COR-L47 (cell line): ENCODE measurements at places on chromosomes 4 and X.

DNA sequence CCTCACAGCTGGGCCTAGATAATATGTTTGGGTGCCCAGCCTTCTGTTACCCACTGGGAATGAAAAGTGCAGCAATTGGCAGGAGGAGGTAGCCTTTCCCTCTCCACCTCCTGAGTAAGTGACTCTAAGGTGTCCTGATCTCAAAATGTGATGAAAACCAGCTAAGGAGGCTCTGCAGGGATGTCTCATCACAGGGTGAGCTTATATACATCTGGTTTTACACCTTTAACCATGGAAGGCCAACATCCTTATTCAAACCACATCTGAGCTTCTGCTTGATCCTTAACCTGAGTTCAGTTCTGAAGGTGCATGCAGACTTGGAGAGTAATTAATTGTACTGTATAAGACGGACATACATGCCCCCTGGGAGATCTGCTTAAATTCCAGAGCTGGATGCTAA is 53.7 kb downstream of the HOPX start:
- DNase-seq, result no peak

DNA sequence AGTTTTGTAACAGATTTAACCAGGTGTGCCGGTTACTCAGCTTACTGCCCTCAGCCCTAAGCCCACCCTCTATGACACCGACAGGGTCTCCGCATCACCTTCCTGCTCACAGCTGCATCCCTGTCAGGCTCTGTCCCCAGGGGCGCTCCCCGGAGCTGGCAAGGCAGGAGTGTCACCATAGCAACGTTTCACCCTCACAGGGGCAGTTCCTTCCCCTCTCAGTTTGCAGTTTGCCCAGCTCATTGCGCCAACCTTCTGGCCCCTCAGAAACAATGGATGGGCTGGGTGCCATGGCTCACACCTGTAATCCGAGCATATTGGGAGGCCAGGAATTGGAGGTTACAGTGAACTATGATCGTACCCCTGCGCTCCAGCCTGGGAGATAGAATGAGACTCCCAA is 42.6 kb downstream of the RGS12 start:
- peak; percentile 91 for DNase-seq

GRCh38 chr4:123941306-123941705 is 544.7 kb downstream of the SPRY1 start:
- no peak for DNase-seq

DNA sequence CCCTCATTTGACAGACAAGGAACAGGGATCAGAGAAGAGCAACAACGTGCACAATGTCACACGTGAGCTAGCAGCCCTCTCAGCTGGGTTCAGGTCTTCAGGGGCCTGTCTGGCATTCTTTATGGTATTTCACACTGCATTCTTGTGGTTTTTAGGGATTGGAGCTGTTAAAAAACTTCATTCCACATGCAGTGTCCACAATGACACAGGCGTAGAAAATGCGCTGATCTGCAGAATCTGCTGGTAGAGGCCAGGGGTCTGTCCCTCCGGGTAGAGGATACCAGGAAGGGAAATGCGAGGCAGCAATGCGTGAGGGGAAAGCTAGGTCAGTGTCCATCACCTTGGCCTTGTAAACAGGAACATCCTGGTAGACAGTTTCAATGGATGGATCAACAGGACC is 36.6 kb downstream of the MAP7D3 start:
- DNase-seq, result no peak

DNA sequence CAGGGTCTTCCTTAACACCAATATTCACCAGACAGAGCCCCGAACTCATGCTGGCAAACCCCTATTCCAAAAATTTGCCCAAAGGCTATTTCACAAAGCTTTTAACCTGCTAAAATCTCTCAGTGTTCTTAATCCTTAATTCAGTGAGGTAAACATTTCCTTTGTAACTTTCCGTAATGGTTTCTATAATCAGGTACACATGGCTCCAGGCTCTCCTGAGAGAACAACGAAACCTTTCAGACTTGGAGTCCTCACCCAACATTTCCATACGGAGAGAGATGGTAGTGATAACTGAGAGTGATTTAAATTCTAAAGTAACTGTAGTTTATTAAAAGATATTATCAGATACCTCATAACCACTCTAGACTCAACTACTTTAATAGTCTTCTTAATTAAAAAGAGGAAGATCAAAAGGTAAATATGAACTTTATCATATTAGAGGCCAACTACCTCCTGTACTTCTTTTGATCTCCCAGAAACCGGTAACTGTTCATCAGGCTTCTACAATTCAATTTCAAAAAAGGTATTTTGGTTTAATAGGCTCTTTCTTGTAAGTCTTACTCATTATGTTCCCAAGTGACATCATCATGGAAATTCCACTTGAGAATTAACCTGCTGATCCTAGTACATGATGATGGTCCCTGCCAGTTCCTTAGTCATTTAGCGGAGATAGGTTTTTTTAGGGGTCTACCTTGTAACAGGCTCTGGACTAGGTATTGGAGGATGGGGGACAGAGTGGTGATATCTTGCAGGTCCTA is 91.4 kb upstream of the UCP1 start:
- no peak for DNase-seq

DNA sequence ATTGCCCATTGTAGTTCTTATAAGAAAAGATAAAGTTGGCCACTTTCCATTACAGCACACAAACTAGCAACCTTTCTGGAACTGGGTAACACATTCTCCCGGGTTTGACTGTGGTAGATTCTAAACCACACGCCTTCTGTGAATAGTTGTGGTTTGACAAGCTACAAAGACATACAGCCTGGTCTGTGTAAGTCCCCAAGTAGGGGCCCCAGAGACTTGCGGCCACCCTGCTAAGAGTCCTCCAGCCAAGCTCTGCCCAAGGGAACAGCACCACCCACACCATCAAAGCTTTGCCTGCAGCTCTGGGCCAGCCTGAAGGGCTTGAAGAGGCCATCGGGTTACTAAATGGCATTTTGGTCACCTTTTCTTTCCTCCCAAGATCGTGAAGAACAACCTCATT is 203.4 kb downstream of the MAML3 start:
- no peak for DNase-seq

- DNase-seq, result no peak
Observed at GRCh38 chr4:88955580-88956380, 101.2 kb downstream of the FAM13A start.

DNA sequence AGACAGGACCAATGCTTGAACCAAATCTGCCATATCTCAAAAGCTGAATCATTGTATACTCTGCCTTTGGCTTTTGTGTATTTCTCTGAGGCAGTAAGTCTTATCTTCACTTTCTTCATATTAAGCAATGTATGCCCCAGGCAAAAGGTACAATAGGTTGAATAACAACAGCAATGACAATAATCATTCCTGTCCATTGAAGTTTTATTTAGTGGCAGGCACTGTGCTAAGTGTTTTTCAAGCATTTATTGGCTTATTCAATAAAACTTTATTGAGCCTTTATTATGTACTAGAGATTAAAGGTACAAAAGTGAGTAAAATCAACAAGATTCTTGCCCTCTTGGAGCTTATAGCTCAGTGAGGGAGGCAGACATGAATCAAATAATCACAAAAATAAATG is 8.2 kb upstream of the CASK start:
- no peak for DNase-seq

DNA sequence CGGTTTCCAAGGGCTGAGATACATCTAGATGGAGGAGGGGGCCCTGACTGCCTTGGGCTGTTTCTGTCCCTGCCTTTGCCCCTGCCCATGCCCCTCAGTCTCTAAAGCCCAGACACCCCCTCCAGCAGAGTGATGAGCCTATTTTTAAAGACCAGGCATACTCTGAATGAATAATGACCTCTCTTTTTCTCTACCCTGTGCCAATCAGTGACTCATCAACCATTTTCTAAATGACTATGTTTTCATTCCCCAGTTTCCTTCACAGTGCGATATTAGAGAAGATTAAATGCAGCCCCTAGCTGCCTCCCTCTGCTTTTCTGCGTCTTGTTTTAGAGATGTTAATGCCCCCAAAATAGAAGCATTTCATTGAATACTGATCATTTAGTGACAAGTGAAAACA is 15.5 kb upstream of the NHS start:
- DNase-seq, result no peak

GRCh38 chr4:26632916-26633315 is 49.0 kb downstream of the TBC1D19 start:
- DNase-seq, result no peak

GRCh38 chrX:118355225-118355920 is 9.5 kb downstream of the WDR44 start:
- no peak for DNase-seq

GRCh38 chrX:40734971-40735324 is 394 bp downstream of the MED14 start:
- DNase-seq, result no peak

DNA sequence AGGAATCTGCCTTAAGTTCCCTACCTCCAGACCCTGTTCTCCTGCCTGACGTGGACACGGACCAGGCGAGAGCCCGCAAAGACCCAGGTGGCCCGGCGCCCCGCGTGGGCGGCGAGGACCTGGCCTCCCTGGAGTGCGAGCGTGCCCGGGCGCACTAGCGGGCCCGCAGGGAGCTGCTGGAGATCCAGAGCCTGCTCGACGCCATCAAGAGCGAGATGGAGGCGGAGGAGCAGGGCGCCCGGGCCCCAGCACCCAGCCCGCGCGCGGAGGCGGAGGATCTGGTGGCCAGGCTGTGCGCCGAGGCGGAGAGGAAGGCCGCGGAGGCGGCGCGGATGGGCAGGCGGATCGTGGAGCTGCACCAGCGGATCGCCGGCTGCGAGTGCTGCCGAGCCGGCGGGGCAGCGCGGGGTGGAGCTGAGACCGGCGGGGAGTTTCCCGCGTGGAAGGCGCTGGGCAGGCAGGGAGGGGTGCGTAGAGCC is 18.2 kb downstream of the MRFAP1 start:
- DNase-seq, result no peak

DNA sequence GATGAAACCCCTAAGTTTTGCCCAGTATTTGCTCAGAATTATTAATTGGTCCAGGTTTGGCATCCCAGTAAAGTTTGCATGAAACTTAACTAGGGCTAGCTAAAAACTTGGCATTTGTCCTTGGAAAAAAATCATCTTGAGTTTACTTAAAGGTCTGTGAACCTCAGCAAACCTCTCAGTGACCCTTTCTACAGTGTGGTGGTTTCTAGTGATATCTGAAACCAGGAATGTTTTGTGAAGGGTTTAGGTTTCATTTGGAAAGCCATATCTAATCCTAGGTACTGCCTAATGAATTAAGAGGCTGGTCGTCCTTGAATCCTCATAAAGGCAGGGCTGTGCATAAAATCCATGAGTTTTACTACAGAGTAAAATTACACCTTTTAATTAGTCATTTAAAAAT is 218.5 kb upstream of the ANKRD50 start:
- DNase-seq, result no peak

DNA sequence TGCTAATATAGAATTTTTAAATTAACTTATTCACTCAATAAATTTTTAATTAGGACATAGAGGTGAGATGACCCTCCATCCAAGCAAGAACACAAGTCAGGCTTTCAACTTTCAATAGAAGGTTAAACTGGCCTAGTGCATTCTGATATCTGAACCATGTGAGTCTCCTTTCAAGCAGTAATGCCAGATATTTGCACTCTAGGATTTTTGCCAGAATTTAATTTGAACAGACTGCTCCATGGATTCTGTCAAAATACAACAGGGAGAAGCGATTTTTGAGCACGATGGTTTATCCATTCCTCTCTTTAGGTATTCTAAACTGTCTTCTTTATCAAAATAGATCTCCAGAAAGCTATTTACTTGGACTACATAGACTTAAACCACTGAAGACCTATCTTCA is 72.0 kb upstream of the DCLK2 start:
- peak; percentile 14 for DNase-seq

GRCh38 chrX:69116077-69116476 is 49.2 kb downstream of the PJA1 start:
- DNase-seq, result no peak

GRCh38 chr4:153933915-153934687 is 145.2 kb upstream of the SFRP2 start:
- no peak for DNase-seq

DNA sequence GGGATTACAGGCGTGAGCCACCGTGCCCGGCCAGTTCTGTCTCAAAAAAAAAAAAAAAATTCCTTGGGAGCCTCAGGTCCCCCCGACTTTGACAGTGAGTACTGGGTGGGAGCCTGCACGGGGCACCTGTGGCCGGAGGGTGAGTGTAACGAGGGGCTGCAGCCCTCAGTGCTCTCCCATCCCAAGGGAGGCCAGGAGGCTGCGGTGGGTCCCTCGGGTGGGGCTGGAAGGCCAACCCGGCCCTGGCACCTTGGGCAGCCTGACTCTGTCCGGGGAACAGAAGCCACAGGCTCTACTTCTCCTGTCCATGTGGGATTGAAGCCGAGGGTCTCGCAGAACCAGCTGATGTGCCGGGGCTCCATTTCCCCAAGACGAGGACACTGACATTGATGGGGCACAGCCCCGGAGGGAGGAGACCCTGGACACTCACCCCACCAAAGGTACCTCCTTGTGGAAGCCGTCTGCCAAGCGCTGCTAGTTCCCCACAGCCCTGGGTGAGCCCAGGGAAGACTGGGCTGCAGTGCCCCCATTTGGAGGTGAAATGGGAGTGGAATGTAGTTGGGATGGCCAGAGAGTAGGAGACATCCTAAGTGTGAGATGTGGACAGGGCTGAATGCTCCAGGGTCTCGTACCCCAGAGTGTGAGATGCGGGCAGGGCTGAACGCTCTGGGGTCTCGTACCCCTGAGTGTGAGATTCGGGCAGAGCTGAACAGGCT is 2.3 kb upstream of the SLC26A1 start:
- no peak for DNase-seq

DNA sequence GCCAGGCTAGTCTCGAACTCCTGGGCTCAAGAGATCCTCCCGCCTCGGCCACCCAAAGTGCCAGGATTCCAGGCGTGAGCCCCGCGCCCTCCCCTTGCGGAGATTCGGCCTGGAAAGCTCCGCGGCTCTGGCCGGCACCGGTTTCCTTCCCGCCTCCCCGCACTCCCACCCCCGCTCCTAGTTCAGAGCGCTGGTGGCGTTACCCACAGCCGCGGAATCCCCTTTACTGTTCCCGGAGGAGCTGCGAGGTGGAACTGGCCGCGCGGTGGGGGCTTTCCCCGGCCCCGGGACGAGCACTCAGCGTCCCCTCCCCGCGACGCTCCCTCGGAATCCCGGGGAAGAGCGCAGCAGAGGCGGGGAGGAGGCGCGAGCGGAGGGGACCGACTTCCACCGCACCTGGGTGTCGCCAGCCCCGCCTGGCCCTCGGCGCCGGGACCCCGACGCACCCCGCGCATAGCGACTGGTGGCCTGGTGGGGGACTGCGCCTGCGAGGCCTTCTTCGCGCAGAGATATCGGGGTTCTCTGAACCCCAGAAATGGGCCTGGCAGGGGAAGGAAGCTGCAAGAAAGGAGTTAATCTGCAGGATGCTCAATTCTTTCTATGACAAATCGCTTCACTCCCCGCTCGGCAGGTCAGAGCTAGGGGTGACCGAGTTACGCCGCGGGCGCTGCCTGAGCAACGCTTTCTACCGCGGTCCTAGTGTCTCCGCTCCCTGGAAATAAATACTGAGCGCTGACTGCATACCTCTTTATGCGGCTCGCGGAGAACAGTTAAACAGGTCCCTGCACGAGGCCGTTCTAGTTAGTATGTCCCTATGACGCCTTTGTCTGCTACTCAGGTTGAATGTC is 14.6 kb upstream of the SLC25A4 start:
- DNase-seq, result peak; percentile 9

- DNase-seq, result no peak
Observed at GRCh38 chr4:183355405-183355804, 33.2 kb upstream of the CLDN24 start.

GRCh38 chr4:148225639-148226038 is 216.6 kb downstream of the NR3C2 start:
- no peak for DNase-seq
